ENCODE measurements at places on chromosomes 1 and 21. TPM values are rescaled to one million over a fixed set of nuclear protein-coding genes. Genes with fewer than 3 reads are reported as not detected.

C1orf50 gene
- 1.3 TPM for total RNA-seq

KIRREL1 gene
- total RNA-seq = 68.8 TPM

PRCC gene
- 122 TPM for total RNA-seq

CD48 gene
- total RNA-seq = not detected

- DNase-seq = no peak
Measured at GRCh38 chr1:242146652-242147051, 147.8 kb upstream of the MAP1LC3C start.

DNA sequence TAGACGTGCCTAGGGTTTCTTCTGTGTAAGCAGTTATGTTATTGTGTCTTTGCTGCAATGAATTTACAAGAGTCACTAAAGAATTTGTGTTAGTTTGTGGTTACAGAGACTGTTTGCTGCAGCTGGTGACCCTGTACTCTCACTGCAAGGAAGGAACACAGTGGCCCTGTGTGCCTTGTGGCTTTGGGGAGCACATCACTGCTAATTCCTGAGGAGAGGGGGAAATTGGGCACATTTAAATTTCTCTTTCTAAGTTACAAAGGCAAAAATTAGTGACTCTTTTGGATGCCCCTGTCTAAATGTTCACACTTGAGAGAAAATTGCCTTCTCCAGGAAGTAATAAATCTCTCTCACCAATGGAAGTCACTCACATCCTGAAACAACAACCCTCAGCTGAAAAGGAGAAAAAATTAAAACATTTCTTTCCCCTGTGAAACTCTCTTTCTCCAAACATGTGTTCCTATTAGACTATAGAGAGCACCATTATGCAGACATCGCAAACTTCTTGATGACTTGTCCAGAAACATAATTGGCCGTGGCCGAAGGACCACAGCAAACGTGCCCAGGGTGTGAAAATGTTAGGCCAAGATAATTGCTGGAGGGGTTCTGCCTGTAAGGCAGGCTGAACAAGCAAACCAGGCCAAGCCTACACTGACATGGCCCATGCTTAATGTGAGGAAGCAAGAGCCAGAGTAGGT, 32.3 kb upstream of the SPAG17 start:
- DNase-seq = no peak

DNA sequence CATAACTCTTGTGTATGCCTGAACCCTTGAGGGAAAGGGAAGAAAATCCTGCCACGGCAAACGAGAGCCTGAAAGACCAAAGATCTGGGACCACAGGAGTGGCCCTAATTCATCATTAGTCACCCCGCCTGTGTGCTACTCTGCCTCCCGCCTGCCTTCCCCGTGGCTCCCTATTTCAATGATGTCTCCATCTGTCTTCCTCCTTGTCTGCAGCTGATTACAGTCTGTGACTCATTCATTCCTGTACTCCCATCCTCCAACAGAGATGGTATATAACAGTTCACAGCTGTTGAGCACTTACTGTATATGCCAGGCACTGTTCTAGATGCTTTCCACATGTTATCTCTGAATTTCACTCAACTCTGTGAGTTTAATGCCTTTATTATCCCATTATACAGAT, 96.6 kb downstream of the SEC16B start:
- peak; percentile 89 for DNase-seq

DNA sequence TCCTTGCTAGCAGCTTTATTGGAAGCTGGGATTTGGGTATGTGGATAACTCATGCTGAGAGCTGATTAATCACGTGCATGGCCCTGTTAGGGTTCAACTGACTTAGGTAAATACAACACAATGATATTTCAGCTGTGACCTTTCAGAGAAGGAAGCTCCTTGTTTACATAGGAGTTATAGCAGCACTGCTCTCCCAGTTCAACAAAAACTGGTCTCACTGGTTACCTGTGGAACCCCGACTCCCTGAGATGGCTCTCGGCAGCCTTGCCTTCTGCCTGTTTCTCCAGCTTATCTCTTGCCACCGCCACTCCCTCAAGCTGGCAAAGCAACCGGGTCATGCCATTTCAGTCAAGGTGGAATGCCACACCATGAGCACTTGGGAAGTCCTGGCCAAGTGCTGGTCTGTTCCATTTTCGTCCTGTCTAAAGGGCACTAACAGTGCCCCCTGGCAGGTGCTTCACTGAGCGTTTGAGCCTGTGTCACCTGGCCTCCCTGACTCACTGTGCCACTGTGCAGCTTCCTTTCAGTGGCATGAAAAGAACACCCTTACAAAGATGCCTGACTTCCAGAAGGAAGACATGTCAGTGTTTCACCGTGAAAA, 31.6 kb downstream of the DOP1B start:
- no peak for DNase-seq

DNA sequence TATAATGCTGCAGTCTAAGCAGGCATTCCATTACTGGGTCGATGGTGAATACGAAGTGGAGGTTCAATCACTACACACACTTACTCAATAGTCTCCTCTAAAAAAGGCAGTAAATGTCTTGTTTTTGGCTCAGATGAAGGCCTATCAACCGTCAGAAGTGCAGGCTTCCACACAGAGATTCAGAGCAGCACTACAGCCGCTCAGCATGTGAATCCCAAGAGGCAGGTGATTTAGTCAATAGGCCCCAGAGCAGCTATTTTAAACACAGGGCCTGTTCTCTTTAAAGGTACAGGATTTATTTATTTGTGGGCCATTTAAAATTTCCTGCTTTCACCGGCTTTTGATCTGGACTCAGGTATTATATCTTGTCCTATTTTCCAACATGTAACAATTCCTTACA, 293.7 kb downstream of the RGS7 start:
- no peak for DNase-seq

All from HT1080 (cell line).